ENCODE measurements at places on chromosomes 16 and 17. TPM values are rescaled to one million over a fixed set of nuclear protein-coding genes. Genes with fewer than 3 reads are reported as not detected.
A peak's percentile ranks its signal among the peaks of the same experiment; 100 is the strongest.

- DNase-seq = no peak
These were observed 26.9 kb downstream of the TNS4 start for GRCh38 chr17:40474419-40475002.

- peak; percentile 14 for DNase-seq
These were observed 5.0 kb downstream of the NFE2L1 start for GRCh38 chr17:48052956-48053757.

DNA sequence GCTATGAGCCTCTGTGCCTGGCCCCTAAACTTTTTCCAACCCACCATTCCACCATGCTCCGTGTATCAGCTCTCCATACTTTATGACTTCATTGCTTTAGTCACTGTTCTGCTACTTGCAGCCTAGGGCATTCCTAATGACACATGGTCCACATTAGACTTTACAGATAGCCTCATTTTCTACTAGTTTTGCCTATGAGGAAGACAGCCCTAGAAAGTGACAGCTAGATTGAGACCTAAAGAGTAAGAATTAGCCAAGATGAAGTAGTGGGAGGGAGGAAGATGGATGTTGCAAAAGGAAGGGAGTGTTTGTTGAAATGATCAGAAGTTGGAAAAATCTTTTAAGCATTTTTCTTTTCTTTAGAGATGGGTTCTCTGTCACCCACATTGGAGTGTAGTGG, 11.0 kb downstream of the C16orf54 start:
- DNase-seq = no peak

Gene TEKT1
- total RNA-seq = not detected

DNA sequence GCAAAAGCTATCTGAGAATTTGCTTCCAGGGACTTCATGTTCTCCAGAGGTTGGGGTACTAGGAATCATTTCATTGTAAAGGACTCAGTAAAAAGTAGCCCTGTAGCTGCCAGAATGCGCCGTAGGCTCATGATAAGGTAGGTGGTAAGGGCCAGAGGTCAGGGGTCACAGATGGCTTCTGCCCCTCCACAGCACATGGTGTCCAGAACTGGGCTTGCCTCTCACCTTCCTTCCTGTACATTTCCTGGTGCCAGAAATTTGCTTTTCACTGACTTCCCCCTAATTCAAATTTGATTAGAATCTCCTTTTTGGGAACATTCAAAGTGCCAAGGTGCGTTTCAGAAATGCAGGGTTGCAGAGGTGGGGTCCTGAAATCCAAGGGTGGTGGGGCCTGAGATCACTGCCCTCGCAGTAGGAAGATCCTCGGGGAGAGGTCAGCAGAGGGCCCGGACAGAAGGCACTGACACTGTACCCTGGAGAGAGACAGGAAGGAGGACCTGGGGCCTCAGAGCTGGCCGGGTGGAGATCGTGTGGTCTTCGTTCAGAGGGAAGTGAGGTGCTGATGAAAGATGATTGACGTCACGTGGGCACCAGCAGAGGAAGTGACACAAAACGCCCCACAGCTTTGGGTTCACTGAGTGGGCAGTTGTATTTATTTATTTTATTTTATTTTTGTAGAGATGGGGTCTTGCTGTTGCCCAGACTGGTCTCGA, 25.5 kb upstream of the METRNL start:
- no peak for DNase-seq

- DNase-seq = no peak
These were observed 86.4 kb downstream of the HAPSTR1 start for GRCh38 chr16:9177861-9178260.

DNA sequence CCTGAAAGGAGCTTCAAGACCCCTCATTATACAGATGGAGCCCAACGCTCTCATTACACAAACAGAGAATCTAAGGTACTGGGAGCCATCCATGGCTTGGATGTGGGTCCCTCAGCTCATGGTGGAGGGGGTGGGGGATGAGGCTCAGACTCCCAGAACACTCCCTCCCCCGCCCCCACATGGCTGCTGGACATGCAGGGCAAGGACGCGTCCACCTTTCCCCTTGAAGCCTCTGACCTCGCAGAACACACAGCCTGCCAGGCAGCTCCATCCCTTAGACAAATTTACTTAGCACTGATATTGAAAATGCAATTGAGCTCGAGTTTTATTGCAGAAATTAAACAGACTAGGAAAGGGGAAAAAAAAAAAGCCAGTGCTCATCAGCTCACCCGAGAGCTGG, 203.9 kb downstream of the ZNF423 start:
- no peak for DNase-seq

DNA sequence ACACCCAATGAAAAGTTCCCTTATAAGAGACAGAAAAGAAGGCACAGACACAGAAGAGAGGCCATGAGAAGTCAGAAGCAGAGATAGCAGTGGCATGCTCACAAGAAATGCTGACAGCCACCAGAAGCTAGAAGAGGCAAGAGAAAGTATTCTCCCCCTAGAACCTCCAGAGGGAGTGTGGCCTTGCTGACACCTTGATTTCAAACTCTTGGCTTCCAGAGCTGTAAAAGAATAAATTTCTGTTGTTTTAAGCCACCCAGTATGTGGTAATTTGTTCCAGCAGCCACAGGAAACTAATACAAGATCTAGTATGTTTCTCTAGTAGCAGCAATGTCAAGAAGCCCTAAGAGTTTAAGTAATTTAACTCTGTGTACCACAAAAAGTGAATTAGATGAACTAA, 87.2 kb upstream of the NOG start:
- DNase-seq = peak; percentile 17

DNA sequence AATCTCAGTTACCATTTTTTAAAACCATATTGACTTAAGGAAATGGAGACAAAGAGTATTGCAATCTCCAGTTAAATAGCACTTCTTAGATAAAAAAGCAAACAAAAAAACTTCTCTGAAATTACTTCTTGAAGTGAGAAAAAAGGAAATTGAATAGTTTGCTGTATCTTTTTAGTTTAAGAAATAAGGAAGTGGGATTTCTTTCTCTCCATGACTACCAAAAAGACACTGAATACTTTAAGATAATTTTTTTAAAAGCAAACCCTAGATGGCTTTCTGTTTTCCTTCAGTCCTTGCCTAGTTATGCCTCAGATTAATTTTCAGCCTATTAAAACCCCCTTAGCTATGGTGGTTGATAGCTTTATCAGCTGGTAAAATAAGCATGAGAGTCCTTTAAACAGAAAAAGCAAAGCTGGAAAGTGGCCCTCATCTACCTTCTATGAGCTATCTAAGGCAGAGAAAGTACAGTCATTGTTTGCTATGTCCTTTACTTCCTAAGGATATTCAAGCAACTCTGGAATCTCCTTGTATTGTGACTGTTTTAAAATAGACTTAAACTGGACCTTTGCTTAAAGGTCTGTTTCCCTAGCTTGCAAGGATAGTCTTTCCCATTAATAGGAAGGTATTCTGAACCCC, 28.6 kb downstream of the TPPP3 start:
- DNase-seq = no peak

- peak; percentile 48 for DNase-seq
These were observed 8.7 kb downstream of the FZD2 start for GRCh38 chr17:44565866-44566443.

Gene HBZ
- total RNA-seq = not detected

- DNase-seq = peak; percentile 61
These were observed 817 bp downstream of the PSKH1 start for GRCh38 chr16:67893743-67894399.

Gene GNG13
- total RNA-seq = not detected

- DNase-seq = no peak
These were observed 10.8 kb downstream of the POLR2C start for GRCh38 chr16:57473176-57473840.

GRCh38 chr17:64439956-64440355, 9.0 kb upstream of the MILR1 start:
- no peak for DNase-seq

DNA sequence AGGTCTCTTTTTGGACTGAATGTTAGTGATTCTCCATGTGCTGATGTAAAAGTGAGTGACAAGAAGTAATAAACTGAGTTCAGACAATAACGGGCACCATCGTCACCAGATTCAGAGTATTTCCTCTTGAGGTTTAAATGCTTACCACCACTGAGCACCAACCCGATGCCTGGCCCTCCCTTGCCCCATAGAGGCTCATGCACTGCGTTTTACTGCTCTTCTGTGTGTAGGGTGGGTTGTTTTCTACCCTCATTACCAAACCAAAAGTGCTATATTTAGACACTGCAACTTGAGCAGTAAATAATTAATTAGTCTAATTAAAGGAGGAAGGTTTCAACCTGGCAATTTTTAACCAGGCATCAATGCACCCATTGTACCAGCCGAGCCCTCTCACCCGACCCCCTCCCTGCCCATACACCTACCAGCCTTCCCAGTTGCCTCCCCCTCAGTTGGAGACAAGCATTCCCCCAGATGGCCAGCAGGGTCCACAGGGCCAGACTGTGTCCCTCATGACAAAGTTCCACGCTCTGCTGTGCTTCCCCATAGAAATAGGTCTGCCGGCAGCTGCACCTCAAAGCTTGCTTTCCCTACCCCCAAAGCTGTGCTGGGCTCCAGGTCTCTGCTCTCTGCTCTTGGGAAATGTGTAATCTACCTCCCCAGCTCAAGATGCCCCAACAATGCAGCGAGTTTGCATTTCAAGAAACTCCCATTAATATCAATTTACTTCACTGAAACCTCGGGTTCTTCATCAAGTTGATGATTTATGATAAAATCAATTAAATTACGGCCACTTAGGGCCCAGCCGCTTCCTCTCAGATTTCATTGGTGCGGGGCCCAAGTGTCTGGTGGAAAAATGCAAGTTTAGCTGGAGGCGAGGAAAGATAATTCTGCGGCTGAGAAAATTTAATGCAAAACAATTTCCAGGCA, 16.0 kb downstream of the HOXB4 start:
- no peak for DNase-seq

- no peak for DNase-seq
These were observed 15.2 kb upstream of the MARCHF10 start for GRCh38 chr17:62823111-62823893.

GRCh38 chr16:11417487-11417886, 72.2 kb downstream of the RMI2 start:
- no peak for DNase-seq

Gene SMTNL2
- 4.3 TPM for total RNA-seq

Gene MYO18A
- total RNA-seq = 23.9 TPM

DNA sequence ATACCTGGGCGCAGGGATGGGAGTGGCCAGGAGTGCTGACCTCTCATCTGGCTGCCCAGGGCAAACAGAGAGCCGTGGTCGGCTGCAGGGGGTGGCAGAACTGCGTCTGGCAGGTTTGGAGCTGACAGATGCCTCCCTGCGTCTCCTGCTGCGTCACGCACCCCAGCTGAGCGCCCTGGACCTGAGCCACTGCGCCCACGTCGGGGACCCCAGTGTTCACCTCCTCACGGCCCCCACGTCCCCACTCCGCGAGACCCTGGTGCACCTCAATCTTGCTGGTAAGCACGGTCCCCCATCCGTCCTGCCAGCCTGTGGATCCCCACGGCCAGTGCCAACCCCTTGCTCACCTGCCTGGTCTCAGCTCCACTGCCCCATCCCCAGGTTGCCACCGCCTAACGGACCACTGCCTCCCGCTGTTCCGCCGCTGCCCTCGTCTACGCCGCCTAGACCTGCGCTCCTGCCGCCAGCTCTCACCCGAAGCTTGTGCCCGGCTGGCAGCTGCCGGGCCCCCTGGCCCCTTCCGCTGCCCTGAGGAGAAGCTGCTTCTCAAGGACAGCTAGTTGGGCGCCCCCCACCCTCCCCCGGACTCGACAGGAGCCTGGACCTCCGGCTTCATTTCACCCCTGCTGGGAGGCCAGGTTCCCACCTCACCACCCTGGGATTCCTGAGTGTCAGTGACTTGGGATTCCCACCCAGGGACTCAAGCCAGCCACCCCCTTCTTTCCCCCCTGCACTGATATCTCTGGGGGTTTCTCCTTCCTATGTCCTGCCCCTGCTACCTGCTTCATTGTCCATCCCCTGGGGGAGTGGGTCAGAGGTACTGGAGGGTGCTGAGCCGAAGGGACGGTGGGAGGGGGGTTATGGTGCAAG, 2.0 kb upstream of the ORAI3 start:
- DNase-seq = no peak

Gene FASN
- total RNA-seq = 849 TPM

- no peak for DNase-seq
These were observed 18.2 kb upstream of the RBFOX3 start for GRCh38 chr17:79628861-79629547.

GRCh38 chr17:7636163-7636562, 6.2 kb downstream of the SHBG start:
- no peak for DNase-seq

DNA sequence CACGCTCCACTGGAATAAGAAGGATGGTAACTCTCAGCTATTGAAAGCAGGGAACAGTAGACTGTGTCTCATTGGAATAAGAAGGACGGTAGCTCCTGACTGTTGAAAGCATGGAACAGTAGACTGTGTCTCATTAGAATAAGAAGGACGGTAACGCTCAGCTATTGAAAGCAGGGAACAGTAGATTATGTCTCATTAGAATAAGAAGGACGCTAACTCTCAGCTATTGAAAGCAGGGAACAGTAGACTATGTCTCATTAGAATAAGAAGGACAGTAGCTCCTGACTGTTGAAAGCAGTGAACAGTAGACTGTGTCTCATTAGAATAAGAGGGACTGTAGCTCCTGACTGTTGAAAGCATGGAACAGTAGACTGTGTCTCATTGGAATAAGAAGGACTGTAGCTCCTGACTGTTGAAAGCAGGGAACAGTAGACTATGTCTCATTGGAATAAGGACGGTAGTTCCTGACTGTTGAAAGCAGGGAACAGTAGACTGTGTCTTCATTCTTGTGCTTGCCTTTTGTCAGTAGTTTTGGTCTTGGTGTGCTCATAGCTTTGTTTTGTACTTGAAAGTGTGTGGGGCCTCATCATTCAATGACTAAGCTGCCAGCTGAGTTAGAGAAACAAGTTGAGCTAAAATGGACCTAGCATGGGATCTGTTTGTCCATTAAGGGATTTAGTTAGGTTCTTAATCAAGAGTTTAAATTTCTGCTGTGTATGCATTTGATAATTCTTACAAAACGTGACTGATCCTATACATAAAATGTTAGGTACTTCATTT, 58.5 kb downstream of the BANP start:
- DNase-seq = peak; percentile 79

GRCh38 chr16:3594316-3595109, 16.9 kb downstream of the SLX4 start:
- no peak for DNase-seq

Gene CMIP
- total RNA-seq = 49.8 TPM

- DNase-seq = peak; percentile 87
These were observed 388.0 kb downstream of the SEC14L1 start for GRCh38 chr17:77528516-77529327.

- DNase-seq = peak; percentile 56
These were observed 631 bp downstream of the TBL3 start for GRCh38 chr16:1972490-1972877.

GRCh38 chr16:83785455-83785854, 22.3 kb upstream of the HSBP1 start:
- DNase-seq = no peak

DNA sequence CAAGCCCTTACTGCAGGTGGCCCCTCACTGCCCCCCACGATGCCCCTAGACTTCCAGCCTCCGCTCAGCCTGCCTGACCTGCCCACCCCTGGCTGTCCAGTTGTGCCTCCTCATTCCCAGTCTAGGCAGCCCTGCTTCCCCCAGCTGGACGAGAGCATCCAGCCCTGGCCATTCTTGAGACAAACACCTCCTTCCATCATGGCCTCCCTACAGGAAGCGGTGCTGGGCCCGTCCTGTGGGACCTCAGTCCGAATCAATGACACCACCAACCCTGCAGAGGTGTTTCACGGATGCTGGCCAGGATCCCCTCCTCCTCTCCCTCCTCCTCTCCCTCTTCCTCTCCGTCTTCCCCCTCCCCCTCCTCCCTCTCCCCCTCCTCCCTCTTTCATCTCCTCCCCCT, 28.3 kb downstream of the CCDC40 start:
- DNase-seq = no peak

Gene MYO15A
- total RNA-seq = 1.3 TPM

Gene HOXB1
- total RNA-seq = not detected
